GF-D8 (cell line): ENCODE measurements at places on chromosomes 2 and 18.

DNA sequence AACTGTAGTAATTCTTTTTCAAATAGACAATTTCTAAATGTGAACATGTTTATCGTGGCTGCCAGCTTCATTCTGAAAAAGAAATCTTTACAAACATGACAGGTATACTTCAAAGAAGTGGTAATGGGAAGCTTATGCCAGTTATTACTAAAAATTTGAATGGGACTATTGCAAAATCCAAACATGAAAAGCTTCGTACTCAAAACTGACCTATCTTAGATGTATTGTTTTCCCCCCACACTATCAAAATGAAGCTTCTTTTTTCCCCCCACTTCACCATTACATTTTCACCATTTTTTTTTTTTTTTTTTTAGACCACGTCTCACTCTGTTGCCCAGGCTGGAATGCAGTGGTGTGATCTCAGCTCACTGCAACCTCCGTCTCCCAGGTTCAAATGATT lies 50.4 kb upstream of the SERTAD2 start:
- DNase-seq = no peak

DNA sequence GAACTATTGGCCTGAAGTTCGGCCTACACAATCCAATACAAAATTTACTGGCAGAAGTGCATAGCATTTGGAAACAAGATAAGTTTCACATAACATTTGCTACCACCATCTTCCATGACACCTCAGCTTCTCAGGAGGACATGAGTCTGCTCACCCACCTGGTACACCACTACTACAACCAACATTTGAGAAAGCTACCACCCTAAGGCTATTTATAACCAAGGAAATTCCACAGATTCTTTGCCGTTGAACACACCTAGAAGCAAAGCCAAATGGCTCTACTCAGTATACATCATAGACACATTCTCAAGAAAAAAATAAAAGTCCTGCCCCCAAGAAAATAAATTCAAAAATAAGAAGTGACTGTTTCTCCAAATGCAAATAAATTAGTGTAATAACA lies 145.3 kb downstream of the SPAG16 start:
- no peak for DNase-seq

GRCh38 chr2:19038071-19039015 lies 320.1 kb downstream of the OSR1 start:
- DNase-seq = no peak

GRCh38 chr2:165558832-165559231 lies 89.3 kb downstream of the CSRNP3 start:
- no peak for DNase-seq

GRCh38 chr2:239721991-239722759 lies 303.0 kb downstream of the NDUFA10 start:
- no peak for DNase-seq

GRCh38 chr2:238160206-238161129 lies 1.7 kb downstream of the ERFE start:
- no peak for DNase-seq

DNA sequence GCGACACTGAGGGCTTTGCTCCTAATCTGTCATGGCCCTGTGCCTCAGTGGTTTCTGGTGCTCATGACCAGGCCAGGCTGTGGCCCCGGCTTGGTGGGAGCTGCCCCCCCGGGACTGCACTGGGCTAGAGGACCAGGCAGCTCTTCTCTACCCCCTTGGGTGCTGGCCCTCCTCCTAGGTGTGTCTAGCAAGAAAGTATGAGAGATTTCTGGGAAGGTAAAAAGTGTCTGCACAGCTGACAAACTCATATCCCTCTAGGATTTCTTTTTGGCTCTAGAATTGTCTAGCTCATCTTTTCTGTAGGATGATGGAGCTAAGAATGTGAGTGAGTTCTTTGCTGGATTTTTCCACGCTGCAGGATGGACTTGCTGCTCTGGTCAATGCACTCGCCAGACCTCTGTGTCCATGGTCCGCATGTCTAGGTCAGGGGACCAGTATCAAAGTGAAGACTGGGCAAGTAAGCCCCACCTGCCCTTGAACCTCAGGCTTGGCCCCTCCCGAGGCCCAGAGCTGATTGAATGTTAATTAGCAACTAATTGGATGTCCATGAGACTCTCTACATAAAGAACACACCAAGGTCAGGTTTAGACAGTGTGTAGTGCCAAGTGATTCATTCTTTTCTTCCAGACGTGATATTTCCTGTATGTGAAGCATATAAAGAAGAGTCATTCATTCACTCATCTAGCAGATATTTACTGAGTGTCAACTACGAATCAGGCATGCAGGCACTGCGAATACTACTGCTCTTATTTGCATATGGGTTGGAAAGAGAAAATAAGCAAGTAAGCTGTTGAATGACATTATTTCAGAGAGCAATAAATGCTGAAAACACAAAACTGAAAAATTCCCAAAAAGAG lies 15.6 kb upstream of the PSD4 start:
- DNase-seq = no peak

- DNase-seq = no peak
Measured at GRCh38 chr2:11631462-11631861, 38.5 kb downstream of the NTSR2 start.

DNA sequence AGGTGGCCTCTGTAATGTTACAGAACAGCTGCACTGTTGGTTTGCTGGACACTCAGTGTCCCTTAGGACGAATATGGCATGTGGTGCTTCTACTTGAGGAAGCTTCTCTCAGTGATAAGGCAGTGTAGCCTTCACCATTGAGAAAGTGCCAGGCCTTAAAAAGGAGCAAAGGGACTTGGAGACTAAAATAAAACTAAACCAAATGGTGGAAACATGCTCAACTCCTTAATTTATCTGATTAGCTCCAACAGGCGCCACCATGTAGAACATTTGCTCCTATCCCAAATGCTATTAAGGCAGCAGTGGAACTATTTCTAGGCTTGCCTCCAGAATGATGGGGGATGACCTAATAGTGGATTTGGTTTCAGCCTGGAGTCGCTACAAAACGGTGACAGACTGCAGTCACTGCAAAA lies 77.5 kb upstream of the MYL1 start:
- no peak for DNase-seq
